Ovary (tissue), 10 donors: ENCODE measurements at places on chromosomes 3 and 15. TPM values are rescaled to one million over a fixed set of nuclear protein-coding genes. Genes with fewer than 3 reads are reported as not detected.
A peak's percentile ranks its signal among the peaks of the same experiment; 100 is the strongest.

The ALDH1A2 gene
- total RNA-seq: 45.0 TPM

The IQSEC1 gene
- total RNA-seq: 22.2 TPM

The PLSCR5 gene
- not detected for total RNA-seq

The RPUSD2 gene
- total RNA-seq: 5.8 TPM

The HTR3E gene
- not detected for total RNA-seq

The PRR20G gene
- total RNA-seq: not detected

The ACTRT3 gene
- total RNA-seq: 2.5 TPM

The KBTBD13 gene
- total RNA-seq: 0.28 TPM

The ZNF660 gene
- total RNA-seq: 11.2 TPM

The GABRB3 gene
- 1.8 TPM for total RNA-seq

GRCh38 chr3:183879243-183879642 is 5.4 kb downstream of the PARL start:
- no peak overlapping the region for H3K27ac ChIP-seq
- H3K4me3 ChIP-seq: no peak overlapping the region
- no peaks in the 10 kb centered on the region for H3K36me3 ChIP-seq
- peaks cover 9% of the 10 kb centered on the region for H3K4me1 ChIP-seq
- H3K27me3 ChIP-seq: no peaks in the 10 kb centered on the region

DNA sequence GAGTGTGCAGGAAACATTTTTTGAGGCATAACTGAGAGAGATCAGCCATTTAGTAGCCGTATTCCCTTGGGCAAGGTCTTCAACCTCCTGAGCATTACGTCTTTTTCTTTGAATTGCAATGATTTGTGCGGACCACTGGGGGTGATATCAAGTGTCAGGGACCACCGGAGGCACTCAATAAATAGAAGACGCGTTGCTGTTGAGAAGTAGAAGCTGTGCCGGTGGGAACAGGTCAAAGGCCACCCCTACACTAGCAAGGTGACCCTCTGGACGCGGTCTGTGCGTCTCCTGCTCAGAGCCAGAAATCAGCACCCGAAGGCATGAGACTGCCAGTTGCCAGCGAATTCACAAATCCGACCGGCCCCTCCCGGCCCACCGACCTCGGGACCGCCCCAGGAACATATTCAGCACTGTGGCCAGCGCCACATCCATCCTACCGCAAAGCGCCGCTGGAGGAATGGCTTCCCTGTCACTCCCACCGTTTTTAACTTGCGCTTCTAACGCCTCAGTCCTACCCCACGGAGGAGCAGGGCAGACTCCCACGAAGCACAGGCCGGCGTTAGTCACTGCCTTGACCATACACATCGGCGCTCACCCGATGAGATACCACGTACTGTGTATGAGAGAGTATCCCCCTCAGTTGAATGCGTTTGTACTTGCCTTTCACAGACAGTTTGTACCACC is 1.4 kb upstream of the GHSR start:
- no peaks in the 10 kb centered on the region for H3K27me3 ChIP-seq
- no peak overlapping the region for H3K4me3 ChIP-seq
- no peaks in the 10 kb centered on the region for H3K36me3 ChIP-seq
- H3K27ac ChIP-seq: no peak overlapping the region

- H3K27me3 ChIP-seq: no peaks in the 10 kb centered on the region
- H3K4me1 ChIP-seq: no peaks in the 10 kb centered on the region
- no peak overlapping the region for H3K27ac ChIP-seq
- no peaks in the 10 kb centered on the region for H3K36me3 ChIP-seq
- H3K4me3 ChIP-seq: no peak overlapping the region
Measured at GRCh38 chr3:172846706-172847105, 96.2 kb downstream of the ECT2 start.

DNA sequence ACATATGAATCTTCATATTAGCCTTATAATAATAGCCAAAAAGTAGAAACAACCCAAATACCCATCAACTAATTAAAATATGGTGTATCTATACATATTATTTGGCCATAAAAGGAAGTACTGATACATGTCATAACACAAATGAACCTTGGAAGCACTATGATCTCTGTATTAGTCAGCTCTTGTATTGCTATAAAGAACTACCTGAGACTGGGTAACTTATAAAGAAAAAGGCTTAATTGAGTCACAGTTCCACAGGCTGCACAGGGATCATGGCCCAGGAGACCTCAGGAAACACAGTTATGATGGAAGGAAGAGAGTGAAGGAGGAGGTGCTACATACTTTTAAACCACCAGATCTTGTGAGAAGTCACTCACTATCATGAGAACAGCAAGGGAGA is 16.0 kb upstream of the CCR2 start:
- no peak overlapping the region for H3K4me3 ChIP-seq
- no peaks in the 10 kb centered on the region for H3K4me1 ChIP-seq
- no peak for DNase-seq
- no peaks in the 10 kb centered on the region for H3K36me3 ChIP-seq
- no peak overlapping the region for H3K27ac ChIP-seq

- no peak overlapping the region for H3K4me3 ChIP-seq
- H3K36me3 ChIP-seq: no peaks in the 10 kb centered on the region
- H3K27me3 ChIP-seq: no peaks in the 10 kb centered on the region
- H3K27ac ChIP-seq: no peak overlapping the region
Measured at GRCh38 chr3:71510510-71510909, 73.0 kb downstream of the FOXP1 start.

DNA sequence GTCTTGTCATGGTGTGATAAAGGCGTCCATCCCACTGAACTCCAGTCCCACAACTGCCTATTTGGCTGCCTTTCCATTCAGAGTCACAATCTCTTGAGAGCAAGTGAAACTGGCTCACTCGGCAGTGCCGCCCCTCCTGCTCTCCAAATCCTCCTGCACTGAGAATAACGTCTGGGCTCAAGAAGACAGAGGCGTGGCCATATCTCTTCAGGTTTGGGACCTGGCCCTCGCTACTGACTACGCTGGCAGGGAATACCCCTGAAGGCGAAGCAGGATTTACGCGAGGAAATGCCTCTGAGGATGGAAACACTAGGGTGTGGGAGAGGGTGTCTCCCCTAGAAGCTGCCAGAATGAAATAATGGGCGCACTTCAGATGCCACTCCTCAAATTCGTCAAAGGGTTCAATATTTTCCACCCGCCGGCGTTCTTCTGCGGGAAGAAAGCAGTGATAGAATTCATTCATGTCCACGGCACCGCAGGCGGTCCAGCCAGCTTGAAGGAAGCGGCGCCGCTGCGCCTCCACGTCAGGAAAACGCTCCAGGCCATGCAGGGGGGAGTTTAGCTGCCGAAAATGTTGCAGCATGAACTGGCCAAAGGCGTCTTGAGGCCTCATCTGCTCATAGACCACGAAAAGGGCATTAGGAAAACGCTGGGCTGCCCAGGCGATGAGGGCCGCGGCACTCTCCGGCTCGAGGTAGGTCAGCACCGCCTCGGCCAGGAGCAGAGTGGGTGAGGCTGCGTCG is 985 bp downstream of the LCMT2 start:
- H3K4me3 ChIP-seq: peak overlapping the region; percentile 87
- peak; percentile 34 for DNase-seq
- H3K27me3 ChIP-seq: no peaks in the 10 kb centered on the region
- no peaks in the 10 kb centered on the region for H3K36me3 ChIP-seq
- peaks cover 10% of the 10 kb centered on the region for H3K4me1 ChIP-seq
- peak overlapping the region; percentile 92 for H3K27ac ChIP-seq

DNA sequence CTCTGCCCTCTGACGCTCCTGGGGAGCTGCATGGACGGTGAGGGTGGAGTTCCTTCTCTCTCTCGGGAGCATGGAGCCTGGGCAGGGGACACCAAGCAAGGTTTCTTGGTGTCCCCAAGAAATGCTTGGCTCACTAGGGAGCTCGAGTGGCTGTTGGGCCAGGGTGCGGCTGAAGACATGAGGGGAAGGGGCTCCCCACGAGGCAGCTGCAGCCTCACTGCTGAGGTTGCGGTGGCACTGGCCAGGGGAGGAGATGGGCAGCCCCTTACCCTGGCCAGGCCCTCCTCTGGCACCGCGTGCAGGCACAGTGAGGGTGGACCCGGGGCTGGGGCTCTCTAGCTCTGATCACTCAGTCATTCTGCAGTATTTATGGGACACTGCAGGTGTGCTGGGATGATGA is 43.5 kb upstream of the SLC41A3 start:
- H3K4me3 ChIP-seq: no peak overlapping the region
- H3K27me3 ChIP-seq: no peaks in the 10 kb centered on the region
- DNase-seq: no peak

DNA sequence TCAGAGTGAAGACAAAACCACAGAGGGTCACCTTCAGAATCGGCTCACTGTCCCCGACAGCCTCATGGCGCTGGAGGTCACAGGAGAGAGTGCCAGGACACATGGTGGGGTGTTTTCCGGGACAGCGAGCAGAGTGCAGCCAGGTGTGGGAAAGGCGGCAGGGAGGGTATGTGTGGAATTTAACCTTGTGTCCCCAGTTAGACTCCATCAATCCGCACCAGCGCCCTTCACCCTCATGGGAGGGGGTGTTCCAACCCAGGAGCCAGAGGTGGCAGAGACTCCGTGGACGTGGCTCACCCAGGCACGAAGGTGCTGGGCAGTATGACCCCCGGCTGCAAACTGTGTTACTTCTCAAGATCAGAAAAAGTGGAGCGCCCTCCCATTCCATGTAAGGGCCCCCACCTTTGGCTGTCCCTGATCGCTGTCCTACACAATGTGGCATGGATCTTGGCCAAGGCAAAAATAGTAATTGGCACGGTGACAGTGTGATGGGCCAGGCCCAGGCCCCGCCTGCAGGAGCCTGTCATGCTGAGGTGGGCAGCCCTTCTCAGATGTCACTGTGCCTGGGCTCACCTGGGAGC is 190.3 kb downstream of the XXYLT1 start:
- no peak overlapping the region for H3K4me3 ChIP-seq
- no peaks in the 10 kb centered on the region for H3K27me3 ChIP-seq
- no peak for DNase-seq
- H3K4me1 ChIP-seq: peaks cover 3% of the 10 kb centered on the region
- no peaks in the 10 kb centered on the region for H3K36me3 ChIP-seq

DNA sequence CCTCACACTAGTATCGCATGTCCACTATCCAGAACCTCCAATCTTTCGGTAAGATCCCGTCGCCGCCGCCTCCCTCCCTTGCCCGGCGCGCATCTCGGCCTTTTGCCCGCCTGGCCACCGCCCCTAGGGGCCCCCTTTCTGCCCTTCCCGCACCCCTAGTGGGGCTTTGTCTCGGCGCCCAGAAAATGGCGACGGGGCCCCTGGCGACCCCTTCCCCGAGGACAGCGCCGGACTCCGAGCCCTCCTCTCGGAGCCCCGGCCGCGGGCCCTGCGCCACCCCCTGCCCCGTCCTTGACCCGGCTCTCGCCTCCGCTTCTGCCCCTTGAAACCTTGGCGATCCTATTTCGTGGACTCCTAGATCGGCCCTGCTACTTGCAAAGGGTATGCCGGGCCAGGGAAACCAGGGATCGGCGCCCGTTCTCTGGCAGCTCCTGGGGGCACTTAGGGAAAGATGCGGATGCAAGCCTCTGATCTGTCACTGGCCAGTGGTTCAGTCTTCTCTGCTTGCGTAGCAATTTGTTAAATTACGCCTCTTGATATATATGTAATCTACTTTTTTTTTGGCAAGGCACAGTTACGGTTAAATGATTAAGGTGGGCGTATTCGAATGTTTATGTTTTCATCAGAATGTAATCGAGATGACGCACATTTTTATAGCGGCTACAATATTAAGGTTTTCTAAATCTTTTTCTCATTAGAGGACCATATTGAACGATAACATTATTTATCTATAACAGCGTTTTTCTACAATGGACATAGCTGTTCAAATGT is 603 bp downstream of the EIF1B start:
- no peaks in the 10 kb centered on the region for H3K36me3 ChIP-seq
- H3K4me3 ChIP-seq: peak overlapping the region; percentile 58
- peak overlapping the region; percentile 93 for H3K27ac ChIP-seq

- H3K4me3 ChIP-seq: no peak overlapping the region
- DNase-seq: no peak
- no peaks in the 10 kb centered on the region for H3K36me3 ChIP-seq
- H3K27ac ChIP-seq: peak overlapping the region; percentile 87
Measured at GRCh38 chr3:16428612-16429011, 84.9 kb downstream of the RFTN1 start.

- H3K27ac ChIP-seq: no peak overlapping the region
- H3K4me3 ChIP-seq: no peak overlapping the region
- H3K4me1 ChIP-seq: no peaks in the 10 kb centered on the region
- H3K27me3 ChIP-seq: no peaks in the 10 kb centered on the region
Measured at GRCh38 chr15:24857763-24858162, 97.0 kb upstream of the SNRPN start.

GRCh38 chr3:123202451-123202850 is 708 bp downstream of the SEC22A start:
- H3K4me3 ChIP-seq: peak overlapping the region; percentile 81
- no peak for DNase-seq
- peak overlapping the region; percentile 83 for H3K27ac ChIP-seq
- H3K27me3 ChIP-seq: no peaks in the 10 kb centered on the region

DNA sequence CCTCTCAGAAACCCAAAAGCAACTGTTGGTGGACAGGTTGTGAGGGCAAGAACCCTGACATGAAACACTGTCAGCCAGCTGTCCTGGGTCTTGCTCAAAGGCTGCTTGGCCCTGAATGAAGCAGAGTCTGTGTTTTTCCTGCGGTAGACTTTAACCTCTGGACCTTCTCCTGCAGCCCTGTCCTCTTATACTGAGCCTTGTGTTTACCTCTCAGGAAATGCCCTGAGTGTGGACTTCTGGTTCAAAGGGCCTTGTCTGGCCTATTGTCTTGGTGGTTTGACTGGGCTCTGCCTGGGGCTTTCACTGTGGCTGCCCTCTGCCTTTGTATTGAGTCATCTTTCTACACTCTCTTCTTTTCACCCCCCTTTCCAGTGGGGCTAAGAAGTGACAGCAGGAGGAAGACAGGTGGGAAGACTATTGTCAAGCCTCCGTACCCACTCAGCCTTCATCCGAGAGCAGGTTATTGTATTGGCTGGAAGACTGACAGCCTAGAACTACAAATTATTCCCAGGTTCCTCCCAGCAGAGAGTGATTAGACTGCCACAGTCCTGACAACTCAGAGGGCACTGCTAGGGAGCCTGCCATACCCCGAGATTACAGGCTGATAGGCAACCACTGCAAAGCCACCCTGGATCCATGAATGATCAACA is 3.5 kb downstream of the SEC13 start:
- DNase-seq: no peak
- no peak overlapping the region for H3K27ac ChIP-seq
- H3K4me3 ChIP-seq: no peak overlapping the region

DNA sequence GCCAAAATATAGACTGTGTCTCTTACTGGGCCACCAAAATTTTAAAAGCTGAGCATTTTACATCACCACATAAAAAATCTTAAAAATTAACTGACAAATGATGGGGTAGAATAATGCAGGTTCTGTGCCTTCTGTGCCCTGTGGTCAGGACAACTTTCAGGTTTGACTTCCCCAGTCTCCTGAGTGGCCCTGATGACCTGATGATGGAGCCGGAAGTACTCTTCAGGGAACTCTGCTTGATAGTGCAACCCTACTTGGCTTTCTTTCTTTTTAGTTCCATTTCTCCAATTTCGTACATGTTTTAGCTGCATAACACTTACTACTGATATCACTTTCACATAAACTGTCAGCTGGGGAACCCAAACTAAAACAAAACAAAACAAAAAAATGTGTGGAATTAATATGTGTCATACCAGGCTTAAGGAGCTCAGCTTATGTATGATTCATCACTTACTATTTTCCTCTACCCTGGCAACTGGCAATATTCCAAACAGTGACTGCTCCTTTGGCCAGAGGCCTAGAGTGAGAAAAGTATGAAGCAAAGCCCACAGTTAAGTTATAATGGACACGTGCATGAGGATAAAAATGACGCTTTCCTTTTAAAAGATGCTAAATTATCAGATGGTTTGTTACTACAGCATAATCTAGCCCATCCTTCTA is 194.3 kb downstream of the BCHE start:
- H3K27ac ChIP-seq: no peak overlapping the region
- H3K4me1 ChIP-seq: no peaks in the 10 kb centered on the region
- no peaks in the 10 kb centered on the region for H3K27me3 ChIP-seq
- no peaks in the 10 kb centered on the region for H3K36me3 ChIP-seq
- H3K4me3 ChIP-seq: no peak overlapping the region
